ENCODE measurements at places on chromosomes 1 and 21.

DNA sequence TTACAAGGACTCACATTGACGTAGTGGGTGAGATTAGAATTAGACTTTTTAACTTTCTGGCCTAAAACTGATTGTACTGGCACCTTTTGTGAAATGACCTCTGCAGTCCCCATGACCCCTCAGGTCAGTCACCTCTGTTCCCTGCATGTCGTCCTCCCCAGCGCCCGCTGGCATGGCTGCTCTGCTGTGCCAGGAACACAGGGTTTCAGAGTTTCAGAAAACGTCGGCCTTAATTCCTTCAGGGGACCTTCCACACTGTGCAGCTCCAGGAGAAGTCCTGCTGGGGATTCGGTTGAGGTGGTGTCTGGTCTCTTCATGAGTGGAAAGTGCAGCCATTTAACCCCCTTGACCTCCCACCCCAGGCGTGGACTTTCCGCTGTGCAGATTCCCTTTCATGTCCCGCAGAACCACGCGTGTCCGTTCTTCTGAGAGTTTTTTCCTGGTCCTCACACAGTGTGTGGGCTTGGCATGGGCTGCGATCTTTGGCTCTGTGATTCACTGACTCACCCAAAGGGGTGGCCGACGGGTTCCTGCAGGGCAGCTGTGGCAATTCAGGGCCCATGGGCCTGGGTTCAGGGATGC is 158.4 kb upstream of the COL6A1 start:
- no peak overlapping the region for H3K27ac ChIP-seq
- DNase-seq, result no peak
- no peaks in the 10 kb centered on the region for H3K4me1 ChIP-seq

DNA sequence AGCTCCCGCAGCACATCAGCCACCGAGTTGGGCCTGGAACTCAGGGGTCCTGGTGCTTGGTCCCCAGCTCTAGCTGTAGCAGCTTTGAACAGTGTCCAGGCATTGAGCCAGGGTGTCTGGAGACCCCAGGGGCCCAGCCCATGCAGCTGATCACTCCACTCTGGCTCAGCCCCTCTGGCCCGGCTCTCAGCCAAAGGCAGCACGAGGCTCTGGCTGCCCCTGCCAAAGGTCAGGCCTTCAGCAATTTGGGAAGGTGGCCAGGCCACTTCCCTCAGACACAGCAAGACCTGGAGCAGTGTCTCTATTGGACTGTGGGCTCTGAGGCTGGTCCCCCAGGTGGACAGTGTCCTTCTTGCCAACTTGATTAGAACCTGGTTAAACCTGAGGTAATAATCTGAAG is 34.4 kb upstream of the RNF19B start:
- H3K4me3 ChIP-seq, result no peak overlapping the region
- H3K27me3 ChIP-seq, result no peaks in the 10 kb centered on the region
- H3K27ac ChIP-seq, result no peak overlapping the region
- no peaks in the 10 kb centered on the region for H3K36me3 ChIP-seq
- DNase-seq, result no peak

DNA sequence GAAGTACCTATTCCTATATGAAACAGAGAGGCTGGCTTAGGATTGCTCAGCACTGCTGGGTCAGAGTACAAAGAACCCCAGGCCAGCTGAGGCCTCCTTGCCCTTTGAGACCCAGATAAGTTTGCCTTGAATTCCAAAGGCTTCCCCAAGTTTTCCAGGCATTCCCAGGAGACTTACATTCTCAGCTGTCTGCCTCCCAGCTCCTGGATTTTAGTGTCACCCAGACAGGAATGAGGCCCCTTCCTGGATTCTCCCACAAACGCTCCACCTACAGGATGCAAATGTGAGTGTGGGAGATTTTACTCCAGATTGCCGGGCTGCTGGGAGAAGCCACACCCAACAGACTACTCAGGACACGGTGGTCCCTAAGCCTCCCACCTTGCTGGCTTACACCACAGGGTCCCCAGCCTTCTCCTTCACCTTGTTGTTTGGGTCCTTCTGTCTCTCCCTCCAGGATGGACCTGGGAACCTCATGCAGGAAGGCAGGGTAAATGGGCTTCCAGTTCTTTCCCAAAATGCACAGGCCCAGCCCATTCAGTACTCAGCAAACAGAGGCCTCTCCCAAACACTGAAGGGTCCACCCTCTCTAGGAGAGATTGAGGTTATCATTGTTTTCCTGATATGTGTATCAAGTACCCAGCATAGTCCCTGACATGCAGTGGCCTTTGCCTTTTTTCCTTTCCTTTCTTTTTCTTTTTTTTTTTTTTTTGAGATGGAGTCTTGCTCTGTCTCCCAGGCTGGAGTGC is 10.6 kb downstream of the RHBG start:
- DNase-seq, result no peak
- H3K36me3 ChIP-seq, result no peaks in the 10 kb centered on the region
- H3K27ac ChIP-seq, result no peak overlapping the region
- no peaks in the 10 kb centered on the region for H3K4me1 ChIP-seq
- H3K27me3 ChIP-seq, result no peaks in the 10 kb centered on the region
- H3K4me3 ChIP-seq, result no peak overlapping the region

GRCh38 chr1:199399996-199400724 is 627.4 kb upstream of the NR5A2 start:
- H3K4me1 ChIP-seq, result no peaks in the 10 kb centered on the region
- no peak overlapping the region for H3K4me3 ChIP-seq
- no peak for DNase-seq
- H3K27me3 ChIP-seq, result no peaks in the 10 kb centered on the region

GRCh38 chr1:8303141-8303540 is 14.8 kb upstream of the SLC45A1 start:
- H3K4me3 ChIP-seq, result no peak overlapping the region
- no peak for DNase-seq
- H3K4me1 ChIP-seq, result no peaks in the 10 kb centered on the region
- no peaks in the 10 kb centered on the region for H3K36me3 ChIP-seq
- no peak overlapping the region for H3K27ac ChIP-seq

- no peak overlapping the region for H3K4me3 ChIP-seq
- H3K4me1 ChIP-seq, result no peaks in the 10 kb centered on the region
- no peaks in the 10 kb centered on the region for H3K27me3 ChIP-seq
- H3K27ac ChIP-seq, result no peak overlapping the region
These were observed 1.0 kb upstream of the KRTAP13-3 start for GRCh38 chr21:30426731-30427130.

- H3K27me3 ChIP-seq, result no peaks in the 10 kb centered on the region
- no peak overlapping the region for H3K27ac ChIP-seq
- no peak for DNase-seq
- H3K36me3 ChIP-seq, result no peaks in the 10 kb centered on the region
- H3K4me1 ChIP-seq, result no peaks in the 10 kb centered on the region
These were observed 182.4 kb downstream of the SMYD3 start for GRCh38 chr1:246324711-246325110.

DNA sequence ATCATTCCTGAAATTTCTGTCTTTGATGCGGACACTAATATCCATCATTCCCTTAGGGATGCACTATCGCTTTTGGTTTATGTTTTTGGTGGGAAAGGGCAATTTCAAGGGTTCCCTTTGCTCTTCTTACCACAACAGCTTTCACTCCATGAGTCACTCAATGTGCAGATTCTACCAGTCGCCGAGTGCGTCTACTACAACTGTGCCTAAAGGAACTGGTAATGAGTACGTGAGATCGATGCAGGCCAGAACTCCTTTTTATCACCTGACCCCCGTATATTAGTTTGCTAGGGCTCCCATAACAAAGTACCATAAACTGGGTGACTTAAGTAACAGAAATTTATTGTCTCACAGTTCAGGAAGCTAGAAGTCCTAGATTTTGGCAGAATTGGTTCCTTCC is 27.5 kb upstream of the TMEM54 start:
- peaks cover 7% of the 10 kb centered on the region for H3K27me3 ChIP-seq
- H3K27ac ChIP-seq, result no peak overlapping the region
- H3K4me3 ChIP-seq, result no peak overlapping the region
- H3K4me1 ChIP-seq, result peaks cover 13% of the 10 kb centered on the region

DNA sequence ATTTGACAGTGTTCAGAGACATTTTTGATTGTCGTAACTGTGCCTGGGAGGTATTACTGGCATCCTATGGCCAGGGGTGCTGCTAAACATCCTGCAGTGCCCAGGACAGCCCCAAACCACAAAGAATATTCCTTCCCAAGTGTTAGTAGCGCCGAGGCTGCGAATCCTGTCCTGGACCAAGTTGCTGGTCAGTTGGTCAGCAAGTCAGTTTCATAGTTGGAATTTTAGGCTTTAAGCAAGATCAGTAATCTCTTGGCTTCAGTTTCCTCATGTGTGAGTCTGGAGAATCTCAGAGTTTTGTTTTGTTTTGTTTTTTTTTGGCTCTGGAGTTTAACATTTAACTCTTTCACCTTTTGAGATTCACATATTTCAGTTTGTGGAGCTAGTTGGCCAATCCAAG is 65.0 kb downstream of the MTR start:
- H3K27ac ChIP-seq, result no peak overlapping the region
- no peak for DNase-seq
- H3K27me3 ChIP-seq, result no peaks in the 10 kb centered on the region
- peaks cover 73% of the 10 kb centered on the region for H3K36me3 ChIP-seq

DNA sequence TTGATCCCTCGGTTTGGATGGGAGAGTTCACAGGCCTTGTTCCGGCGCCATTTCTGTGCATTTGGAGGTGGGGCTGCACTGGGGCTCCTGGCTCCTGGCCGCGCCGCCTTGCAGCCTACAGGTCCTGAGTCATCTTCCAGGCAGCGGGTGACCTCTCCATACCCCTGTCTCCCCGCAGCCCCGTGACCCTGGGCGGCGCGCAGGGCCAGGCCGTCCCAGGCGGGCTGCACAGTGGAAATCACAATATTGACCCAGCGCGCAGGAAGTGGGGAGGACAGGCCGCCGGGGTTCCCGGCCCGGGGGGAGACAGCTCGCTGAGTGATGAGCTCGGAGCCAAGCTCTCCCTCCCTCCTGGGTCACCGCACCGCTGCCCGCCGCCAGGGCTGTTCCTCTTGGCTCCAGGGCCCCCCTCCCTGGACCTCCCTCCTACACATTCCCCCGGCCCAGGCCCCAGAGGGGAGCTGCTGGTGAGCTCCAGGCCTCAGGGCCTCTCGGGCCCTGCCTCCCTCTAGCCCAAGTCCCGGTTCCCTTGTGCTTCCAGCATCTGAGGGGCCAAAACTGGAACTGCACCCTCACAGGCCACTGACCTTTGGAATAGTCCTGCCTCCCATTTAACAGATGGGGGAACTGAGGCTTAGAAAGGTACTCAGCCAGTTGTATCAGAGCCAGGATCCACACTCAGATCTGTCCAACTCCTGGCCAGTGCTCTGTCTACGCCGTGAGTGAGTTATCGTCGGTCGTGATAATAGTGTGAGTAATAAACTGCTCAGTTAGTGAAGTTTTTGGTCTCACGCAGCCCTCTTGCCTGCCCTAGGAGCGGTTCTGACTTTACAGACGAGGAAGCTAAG is 142.9 kb upstream of the WNT4 start:
- DNase-seq, result no peak
- H3K27me3 ChIP-seq, result no peaks in the 10 kb centered on the region
- no peak overlapping the region for H3K4me3 ChIP-seq
- no peaks in the 10 kb centered on the region for H3K36me3 ChIP-seq
- H3K4me1 ChIP-seq, result no peaks in the 10 kb centered on the region

DNA sequence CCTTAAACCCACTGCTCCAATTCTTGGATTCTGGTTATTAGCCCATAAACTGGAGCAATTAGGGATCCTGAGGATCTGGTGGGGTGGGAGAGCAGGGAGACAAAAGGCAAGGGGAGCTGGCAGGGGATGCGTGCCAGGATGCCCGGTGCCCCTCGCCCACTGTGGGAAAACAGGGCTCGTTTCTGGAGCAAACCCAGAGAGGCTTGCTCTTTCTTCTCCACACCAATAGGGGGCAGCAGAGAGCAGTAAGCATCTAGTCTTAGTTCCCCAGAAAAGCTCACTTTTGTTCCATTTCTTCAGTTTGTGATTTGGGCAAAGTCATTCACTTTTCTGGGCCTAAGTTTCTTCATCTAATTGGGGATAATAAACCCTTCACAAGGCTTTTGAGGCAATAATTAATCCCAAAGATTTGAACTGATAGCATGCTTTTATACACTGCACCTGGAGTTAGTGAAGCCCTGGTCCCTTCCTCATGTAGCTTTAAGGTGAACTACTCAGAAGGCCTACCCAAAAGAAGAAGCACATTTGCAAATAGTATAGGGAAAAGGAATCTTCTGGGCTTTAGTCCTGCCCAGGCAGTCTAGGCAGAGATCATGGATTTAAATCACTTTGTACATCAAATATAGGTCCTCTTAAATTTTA is 160.6 kb upstream of the USP24 start:
- H3K4me1 ChIP-seq, result no peaks in the 10 kb centered on the region
- no peaks in the 10 kb centered on the region for H3K27me3 ChIP-seq
- H3K4me3 ChIP-seq, result no peak overlapping the region
- DNase-seq, result peak; percentile 3
- no peaks in the 10 kb centered on the region for H3K36me3 ChIP-seq
- no peak overlapping the region for H3K27ac ChIP-seq

GRCh38 chr1:157154940-157155514 is 16.8 kb upstream of the ETV3 start:
- no peak overlapping the region for H3K4me3 ChIP-seq
- H3K27ac ChIP-seq, result no peak overlapping the region
- no peak for DNase-seq
- H3K27me3 ChIP-seq, result no peaks in the 10 kb centered on the region
- H3K4me1 ChIP-seq, result peaks cover 18% of the 10 kb centered on the region

DNA sequence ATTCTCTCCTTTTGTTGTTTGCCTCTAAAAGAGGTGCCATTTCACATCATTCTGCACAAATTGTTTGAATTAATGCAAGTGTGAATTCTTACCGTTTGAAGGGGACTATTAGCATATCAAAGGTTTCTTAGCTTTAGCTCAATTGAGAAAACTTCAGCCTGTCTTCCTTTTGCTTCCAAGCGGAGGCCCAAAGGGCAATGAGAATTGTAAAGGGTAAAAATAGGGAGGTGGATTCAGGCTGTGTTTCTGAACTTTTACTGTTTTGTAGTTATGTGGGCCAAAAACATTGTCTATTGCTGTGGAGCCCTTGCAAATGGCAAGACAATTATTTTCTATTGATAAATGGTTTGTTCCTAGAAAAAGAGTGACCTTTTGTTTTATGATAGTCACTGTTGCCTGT is 3.6 kb downstream of the ADGRL2 start:
- no peak overlapping the region for H3K4me3 ChIP-seq
- no peaks in the 10 kb centered on the region for H3K4me1 ChIP-seq
- H3K27me3 ChIP-seq, result peaks cover 8% of the 10 kb centered on the region
- no peak overlapping the region for H3K27ac ChIP-seq

DNA sequence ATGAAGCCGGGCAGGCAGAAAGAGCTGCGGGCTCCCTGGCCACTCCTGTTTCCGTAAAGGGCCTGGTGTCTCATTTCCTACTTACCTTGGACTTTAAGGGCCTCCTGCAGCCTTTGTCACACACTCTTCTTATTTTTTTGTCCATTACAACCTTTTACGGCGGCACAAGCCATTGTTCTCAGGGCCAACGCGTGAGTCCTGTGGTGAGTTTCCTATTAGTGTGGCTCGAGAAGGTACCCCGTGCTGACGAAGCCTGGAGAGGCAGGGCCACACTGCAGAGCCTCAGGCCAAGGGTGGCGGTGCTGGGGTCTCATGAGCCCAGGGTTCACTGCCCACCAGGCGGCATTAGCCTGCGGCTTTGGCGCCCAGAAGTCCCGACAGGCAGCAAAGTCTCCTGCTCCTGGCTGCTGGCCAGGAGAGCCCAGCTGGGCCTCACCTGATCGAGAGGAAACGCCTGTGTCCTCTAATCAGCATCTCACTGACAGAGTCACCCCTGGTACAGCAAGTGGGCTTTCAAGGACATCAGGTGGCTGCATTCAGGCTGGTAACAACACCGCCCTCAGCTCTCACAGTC is 62.0 kb downstream of the SIK1 start:
- no peaks in the 10 kb centered on the region for H3K27me3 ChIP-seq
- no peak overlapping the region for H3K27ac ChIP-seq
- no peaks in the 10 kb centered on the region for H3K36me3 ChIP-seq
- peaks cover 22% of the 10 kb centered on the region for H3K4me1 ChIP-seq
- DNase-seq, result no peak

All from effector memory CD4-positive, alpha-beta T cell (primary cell).